Stimulated activated CD8-positive, alpha-beta memory T cell treated with anti-CD3 and anti-CD28 coated beads, Interleukin-2, amount 100 ng/mL, for 48 hours (primary cell): ENCODE measurements at places on chromosomes 5 and 9.

DNA sequence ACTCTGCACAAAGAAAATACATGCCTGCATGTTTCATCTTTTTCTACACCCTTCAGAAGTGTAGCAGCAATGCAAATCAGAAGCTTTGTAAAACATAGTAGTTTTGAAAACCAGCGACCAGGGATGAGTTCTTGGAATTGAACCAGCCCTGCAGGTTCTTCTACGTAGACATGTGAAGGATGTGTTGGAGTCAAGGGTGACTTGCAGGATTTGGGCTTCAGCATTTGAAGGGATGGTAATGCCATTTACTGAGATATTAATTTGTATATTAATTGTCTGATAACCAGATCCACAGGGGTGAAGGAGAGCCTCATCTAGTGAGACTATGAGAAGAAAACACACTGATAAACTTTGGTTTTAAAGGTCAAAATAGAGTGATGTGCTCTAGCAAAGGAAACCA lies 72.4 kb downstream of the KIAA1958 start:
- DNase-seq = no peak

DNA sequence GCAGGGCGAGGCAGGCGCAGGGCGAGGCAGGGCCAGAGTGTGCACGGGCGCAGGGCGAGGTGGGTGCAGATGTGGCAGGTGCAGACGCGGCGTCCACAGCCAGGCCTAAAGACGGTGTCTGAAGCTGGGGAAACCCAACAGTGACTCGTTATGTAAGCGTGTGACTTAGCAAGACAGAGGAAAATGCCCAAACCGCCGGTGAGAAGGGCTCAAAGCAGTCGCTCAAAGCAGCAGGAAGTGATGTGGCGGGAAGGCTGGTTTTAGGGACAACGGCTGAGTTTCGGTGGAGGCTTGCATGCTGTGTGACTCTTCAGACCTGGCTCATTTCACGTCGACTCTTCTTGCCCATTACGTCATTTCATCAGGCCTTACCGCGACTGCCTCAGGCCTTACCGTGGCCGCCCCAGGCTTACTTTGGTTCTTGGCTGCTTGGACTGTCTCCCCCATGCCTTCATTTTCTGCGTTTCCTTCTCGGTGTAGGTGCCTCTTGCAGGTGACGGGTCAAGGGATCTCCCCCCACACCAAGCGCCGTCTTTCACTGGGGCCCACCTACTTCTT lies 50.5 kb upstream of the EXOC3 start:
- peak; percentile 74 for DNase-seq

DNA sequence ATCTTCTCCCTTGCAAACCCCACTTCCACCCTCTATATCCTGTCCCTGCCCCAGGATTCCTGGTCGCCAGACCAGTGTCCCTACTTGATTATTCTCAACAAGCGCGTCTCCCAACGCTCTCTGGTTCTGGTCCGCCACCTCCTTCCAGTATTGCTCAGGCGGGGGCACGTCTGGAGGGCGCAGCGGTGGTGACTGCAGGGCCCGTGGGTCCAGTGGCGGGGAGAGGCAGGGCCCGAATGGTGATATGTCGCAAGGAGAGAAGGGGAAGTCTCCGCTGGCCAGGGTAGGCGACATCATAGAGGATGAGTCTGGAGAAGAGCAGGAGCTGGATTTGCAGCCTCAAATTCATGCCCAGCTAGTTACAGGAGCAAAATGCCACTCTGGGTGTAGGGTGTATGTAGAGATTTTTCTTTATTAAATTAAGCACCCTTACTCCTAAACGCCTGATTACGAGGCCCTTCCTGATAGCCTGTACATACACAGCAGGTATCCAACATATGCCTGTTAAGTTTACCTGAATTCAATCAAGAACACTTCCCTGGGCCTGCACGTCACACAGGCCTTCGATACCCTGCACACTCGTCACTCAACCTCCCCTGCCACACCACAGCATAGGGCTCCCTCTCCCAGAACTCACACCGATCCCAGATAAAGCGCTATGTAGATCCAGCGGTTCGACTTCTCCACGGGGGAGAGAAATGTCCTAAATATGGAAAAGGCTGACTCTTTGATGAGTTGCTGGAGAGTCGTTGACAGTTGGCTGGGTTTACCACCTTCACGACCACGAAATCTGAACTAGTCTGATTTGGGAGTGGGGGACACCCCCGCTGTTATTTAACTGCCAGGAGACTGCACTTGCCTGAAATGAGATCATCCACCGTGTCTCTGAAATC lies 4.8 kb downstream of the MCIDAS start:
- no peak for DNase-seq

GRCh38 chr5:174084691-174085154 lies 39.2 kb downstream of the NSG2 start:
- no peak for DNase-seq

DNA sequence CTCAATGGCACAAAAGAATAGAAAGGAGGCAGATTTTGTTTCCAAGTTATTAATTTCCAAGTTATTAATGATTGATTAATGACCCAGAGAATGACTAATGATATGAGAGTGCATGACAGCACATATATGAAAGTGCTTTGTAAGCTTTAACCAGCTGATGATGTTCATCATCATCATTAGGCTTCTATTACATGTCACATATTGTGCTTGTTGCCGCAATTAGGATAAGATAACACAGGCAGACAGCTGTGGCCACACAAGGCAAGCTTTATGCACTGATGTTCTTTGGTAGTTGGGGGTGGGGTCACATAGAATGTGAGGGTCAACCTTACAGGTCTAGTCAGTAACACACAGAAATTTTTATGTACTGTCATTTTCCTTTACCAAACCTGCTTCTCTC lies 219.7 kb downstream of the TRPM3 start:
- no peak for DNase-seq

DNA sequence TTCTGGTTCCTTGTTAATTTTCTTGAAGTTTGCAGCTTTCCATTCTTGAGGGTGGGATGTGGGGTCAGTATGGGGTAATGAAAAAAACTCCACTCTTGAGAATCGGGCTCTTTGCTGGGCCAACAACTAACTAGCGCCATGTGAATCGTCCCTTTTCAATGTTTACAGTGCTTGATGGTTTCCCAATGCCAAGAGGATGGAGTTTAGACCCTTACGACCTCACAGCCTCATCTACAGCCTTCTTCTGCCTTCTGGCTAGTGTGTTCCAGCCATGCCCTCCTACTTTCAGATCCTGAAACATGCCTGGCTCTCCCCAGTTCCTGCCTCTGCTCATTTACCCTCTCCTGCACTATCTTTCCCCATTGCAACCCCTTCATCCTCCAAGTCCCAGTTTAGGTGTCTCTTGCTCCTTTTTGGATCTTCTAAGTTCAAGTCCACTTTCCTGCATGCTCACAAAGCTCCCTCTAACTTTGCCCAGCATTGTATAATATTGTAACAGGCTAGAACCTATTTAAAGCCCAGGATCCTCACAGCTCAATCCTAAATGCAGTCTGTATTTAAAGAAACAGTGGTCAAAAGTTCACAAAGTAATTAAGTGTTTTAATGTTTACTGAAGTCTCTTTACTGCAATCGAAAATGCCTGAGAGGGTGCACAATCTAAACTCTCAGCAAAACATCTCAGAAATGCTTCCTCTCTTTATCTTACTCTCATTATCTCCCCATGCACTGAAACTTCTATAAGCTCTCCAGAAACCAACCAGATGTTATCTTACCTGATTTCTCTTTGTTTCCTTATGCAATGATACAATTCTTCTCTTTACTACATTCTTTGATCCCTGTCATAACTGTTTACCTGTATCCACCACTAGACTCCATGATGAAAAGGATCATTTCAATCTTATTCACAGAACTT lies 20.6 kb upstream of the CAST start:
- DNase-seq = no peak

- no peak for DNase-seq
Observed at GRCh38 chr5:10036136-10036815, 213.4 kb downstream of the ATPSCKMT start.

DNA sequence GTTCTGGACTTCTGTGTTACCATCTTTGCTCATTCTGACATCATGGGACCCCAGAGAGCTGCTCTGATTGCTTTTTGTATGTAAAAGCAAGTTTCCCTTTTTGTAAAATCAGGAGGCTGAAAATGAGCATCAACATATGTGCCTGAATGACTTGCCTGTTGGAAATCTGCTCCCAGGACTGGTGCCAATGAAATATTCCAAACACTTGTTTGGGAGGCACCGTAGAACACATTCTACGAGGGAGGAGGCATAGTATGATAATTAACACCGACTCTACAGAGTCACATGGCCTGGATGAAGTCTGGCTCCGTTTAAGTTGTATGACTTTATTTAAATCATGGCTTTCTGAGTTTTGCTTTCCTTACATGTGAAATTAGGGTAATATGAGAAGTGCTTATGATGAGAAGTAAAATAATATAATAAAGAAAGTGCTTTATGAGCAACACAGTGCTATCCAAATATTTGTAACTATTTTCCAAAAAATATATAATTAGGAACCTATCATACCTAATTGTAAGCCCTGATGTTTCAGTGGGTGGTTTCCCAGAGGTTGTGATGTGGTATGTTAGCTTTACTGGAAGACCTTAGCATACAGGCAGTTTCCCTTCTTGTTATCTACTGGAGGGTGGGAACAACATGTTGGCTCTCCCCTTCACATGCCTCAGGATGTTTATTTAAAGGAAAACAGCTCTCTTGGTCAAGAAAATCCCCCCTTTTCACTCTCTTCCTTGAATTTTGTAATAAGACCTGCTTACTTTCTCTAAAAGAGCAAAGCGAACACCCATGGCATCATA lies 238.1 kb downstream of the FBXL7 start:
- DNase-seq = no peak

DNA sequence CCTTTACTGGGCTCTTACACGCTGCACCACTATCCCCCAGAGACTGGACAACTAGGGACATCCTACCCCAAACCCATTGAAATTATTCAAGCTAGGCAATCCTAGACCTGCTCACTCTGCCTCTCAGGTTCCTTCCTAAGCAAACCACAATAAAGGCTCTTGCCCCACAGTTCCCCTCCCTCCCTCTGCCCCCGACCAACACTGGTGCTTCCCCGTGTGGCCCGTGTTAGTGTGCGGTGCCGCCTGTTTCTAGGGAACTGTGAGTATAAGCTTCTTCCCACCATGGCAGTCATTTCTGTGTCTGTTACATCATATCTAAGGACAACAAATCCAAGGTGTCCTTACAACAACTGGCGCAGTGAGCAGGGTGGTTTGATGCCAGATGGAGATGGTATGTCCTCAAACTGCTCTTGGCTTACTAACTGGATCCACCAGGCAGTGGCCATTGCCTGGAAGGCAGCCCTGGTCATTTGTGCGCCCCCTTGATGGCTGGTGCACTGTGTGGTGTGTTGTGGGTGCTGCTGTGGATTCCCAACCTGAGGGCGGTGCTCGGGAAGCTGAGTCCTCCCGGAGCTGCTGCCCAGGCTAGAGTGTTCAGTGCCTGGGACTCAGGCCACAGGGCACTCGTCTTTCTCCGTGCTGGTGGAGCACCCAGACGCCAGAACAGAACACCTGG lies 8.4 kb upstream of the MXD3 start:
- no peak for DNase-seq

GRCh38 chr5:107213025-107213424 lies 457.7 kb downstream of the EFNA5 start:
- DNase-seq = no peak

DNA sequence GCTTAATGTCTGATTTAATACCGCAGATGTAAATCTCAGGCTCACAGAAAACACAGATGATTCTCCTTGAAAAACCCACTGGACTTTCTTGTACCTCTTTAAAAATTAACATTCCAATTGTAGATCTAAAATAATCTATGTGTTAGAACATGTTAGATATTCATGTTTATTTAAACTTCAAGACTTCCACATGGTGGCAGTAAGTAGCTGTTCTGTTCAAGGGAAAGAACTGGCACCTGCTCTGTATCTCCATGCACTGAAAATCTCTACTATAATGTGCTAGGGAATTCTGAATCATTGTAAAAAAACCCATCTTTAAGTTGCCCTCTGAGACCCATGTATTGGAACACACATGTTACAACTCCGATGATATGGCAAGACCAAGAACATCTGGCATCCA lies 366.9 kb downstream of the DMRTA1 start:
- no peak for DNase-seq

- no peak for DNase-seq
Observed at GRCh38 chr9:131258186-131258585, 18.1 kb downstream of the FAM78A start.

GRCh38 chr5:73222173-73222572 lies 49.2 kb downstream of the TMEM174 start:
- no peak for DNase-seq

- no peak for DNase-seq
Observed at GRCh38 chr5:168446983-168447619, 39.2 kb upstream of the RARS1 start.

DNA sequence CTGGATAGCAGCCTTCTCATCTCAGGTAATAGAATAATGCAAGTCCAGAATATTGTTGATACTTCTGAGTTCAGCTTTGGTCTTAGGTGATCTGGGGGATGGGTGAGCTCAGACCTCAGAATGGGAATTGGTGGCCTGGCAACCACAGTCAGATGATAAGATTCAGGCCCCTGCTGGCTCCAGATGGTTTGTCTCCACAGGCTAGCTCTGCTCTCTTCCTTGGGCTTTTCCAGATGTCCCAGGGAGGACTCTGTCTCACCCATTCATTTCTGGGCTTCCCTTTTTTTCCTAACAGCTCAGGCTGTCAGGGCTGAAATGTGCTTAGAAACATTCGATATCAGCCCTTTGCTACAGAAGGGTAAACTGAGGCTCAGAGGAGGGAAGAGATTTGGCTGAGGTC lies 17.6 kb upstream of the TNFSF15 start:
- DNase-seq = no peak

DNA sequence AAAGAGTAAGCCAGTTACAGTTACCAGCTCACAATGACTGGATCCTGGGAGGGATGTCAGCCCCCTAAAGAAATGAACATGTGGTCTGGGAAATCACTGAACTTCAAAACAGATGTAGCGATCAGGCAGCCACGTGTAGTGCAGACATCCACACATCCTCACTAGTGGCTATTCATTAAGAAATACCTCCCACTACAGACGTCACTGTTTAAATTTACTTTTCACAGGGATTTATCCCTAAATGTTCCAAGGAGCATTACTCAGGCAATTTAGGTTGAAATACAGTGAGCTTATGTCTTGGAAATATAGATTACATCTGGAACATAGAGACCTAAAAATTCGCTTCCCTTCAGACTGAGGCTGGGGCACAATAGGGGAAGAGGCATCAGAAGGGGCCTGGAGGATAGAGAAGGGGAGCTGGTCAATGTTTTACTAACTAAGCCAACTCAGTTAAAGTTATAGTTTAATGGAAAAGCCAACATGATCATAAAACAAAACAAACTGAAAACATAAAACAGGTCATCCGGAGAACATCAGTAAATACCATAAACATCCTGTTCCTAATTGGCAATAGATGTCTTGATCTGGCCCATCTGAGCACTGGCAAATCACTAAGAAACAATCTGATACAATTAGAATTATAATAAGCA lies 92.3 kb downstream of the FANCC start:
- DNase-seq = no peak

DNA sequence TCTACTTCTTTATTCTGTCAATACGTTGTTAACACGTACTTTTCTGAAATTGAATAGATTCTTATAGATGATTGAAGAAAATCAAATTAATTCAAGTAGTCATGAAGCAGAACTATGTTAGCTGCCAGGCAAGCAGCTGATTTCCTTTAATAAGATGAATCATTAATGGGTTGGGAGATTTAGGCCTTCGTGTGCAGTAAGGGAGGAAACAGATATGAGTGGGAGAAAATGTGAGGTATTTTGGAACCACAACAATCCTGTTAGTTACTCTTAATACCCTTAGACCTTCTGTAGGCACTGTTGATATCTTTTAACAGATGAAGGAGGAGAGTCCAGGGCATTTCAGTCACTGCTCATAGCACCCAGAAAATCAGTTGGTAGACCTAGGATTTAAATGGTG lies 121.0 kb downstream of the AOPEP start:
- no peak for DNase-seq

GRCh38 chr9:16275795-16276624 lies 594.5 kb downstream of the BNC2 start:
- no peak for DNase-seq
